ENCODE measurements at places on chromosomes 16 and 17.
A peak's percentile ranks its signal among the peaks of the same experiment; 100 is the strongest.

DNA sequence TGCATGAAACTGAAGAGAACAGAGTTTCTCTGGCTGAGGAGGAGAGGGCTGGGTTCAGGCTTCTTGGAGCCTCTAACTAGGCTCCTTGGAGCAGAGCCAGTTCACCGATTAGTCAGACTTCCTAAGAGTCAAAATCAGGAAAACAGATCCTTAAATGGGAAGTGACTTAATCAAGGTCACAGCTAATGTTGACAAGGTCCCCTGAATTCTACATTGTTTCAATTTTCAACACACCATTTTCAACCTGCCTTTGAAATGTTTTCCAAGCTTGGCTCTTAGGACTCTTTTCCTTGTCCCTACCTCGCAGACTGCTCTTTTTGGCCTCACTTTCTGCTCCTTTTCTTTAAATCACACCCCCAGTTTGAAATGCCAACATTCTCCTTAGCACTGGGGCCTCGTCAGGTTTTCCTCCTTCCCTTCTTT lies 16.3 kb downstream of the MYL4 start:
- no peak for DNase-seq

GRCh38 chr16:85334718-85335583 lies 222.7 kb upstream of the CIBAR2 start:
- DNase-seq = no peak

- DNase-seq = no peak
Observed at GRCh38 chr16:89316701-89317100, 99.2 kb downstream of the ZNF778 start.

GRCh38 chr17:7560172-7561027 lies 1.3 kb upstream of the SENP3 start:
- DNase-seq = peak; percentile 63

Data from RPMI8226 (cell line).